ENCODE measurements at places on chromosomes 11 and 22. TPM values are rescaled to one million over a fixed set of nuclear protein-coding genes. Genes with fewer than 3 reads are reported as not detected.

GRCh38 chr11:22991196-22991595 is 130.9 kb upstream of the CCDC179 start:
- DNase-seq = no peak

GRCh38 chr22:31153357-31153756 is 6.6 kb upstream of the RNF185 start:
- no peak for DNase-seq

The OR52A1 gene
- 0.03 TPM for polyA plus RNA-seq

- DNase-seq = no peak
Measured at GRCh38 chr22:26479792-26480610, 3.6 kb downstream of the HPS4 start.

DNA sequence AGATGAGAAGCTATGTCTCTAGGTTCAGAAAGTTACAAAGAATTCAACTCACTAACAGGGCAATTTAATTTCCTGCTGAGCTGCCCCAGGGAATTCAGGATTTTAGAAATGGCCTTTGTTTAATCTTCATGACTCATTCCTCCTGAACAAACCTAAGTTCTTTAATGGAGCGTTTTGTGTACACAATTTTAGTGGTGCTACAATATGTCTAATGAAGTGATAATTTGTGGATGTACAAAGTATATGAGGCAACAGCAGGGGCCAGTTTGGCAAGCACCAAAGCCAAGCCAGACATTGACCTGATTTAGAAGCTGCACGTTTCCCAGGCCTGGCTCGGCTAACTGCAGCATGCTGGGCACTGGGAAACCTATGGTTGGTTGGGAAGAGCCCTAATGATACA is 34.4 kb upstream of the HEPHL1 start:
- DNase-seq = no peak

DNA sequence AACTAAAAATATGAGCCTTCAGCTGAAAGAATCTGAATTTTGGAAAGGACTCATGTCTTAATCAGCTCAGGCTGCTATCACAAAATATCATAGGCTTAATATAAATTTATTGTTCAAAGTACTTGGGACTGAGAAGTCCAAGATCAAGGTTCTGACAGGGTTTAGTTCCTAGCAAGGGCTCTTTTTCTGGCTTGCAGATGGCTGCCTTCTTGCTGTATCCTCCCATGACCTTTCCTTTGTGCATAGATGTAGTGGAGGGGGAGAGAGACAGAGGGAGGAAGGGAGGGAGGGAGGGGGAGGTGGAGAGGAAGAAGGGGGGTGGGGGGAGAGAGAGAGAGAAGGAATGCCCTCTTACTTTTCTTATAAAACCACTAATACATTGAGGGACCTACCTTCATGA is 306.8 kb upstream of the DDI1 start:
- DNase-seq = no peak
